ENCODE measurements at places on chromosomes 1 and 21.
A peak's percentile ranks its signal among the peaks of the same experiment; 100 is the strongest.

DNA sequence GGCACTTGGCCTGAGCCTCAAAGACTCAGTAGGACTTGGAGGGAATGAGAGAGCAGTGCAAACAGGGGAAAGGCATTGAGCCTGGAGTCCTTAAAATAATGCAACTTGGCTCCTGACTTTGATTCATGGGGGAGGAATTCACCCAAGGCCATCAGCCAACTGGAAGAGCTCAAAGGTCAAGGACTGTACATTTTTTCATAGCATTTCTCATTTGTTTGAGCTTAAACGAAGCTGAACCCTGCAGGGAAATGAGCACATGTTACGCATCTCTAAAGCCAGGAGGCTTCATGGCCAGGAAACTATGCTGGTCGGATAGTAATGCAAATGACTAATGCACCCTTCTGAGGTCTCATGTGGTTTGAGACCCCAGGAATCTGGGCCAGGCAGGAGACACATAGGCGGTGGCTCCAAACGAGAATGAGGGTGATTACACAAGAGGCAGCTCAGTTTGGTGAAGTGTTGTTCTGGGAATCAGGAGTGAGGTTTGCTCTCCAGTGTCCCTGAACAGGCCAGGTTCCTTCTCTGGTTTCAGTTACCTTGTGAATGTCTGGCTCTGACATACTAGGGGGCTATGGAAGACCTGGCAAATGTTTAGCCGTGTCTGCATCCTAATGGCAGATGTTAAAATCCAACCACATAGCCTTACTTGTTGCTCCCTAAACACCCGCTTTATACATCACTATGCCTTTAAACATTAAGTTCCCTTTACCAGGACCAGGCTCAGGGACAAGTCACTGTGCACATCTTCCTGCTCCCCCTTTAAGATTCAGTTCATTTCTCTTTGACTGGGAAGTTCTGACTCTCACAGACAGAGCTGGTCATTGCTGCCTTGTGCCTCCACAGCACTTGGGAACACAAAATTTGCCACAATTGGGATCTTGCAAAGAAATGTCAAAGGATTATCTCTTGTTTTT, 503.9 kb upstream of the USP24 start:
- DNase-seq = no peak

GRCh38 chr1:233240829-233241682, 54.5 kb downstream of the PCNX2 start:
- peak; percentile 68 for DNase-seq

DNA sequence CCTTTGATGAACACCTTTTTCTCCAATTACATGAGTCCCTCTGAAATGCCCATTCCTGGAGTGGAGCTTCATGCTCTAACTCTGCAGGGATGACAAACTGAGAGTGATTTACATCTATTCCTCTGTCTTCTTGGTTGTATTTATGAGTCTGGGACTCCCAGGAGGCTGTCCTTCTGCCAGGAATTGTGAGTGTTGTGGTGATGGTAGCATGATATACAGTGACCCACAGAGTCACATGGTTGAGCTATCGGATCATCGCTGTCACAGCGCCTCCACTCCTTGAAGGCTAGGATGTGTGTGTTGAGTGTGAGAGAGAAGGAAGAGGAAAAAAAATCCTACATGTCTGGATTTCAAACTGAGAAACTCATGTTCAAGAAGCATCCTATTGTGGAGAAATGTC, 163.4 kb upstream of the CACNA1E start:
- DNase-seq = no peak

- DNase-seq = no peak
Measured at GRCh38 chr1:164609089-164609488, 50.1 kb downstream of the PBX1 start.

GRCh38 chr1:168279253-168279652, 1.4 kb upstream of the TBX19 start:
- no peak for DNase-seq

- DNase-seq = no peak
Measured at GRCh38 chr1:11970441-11971185, 9.6 kb upstream of the MFN2 start.

DNA sequence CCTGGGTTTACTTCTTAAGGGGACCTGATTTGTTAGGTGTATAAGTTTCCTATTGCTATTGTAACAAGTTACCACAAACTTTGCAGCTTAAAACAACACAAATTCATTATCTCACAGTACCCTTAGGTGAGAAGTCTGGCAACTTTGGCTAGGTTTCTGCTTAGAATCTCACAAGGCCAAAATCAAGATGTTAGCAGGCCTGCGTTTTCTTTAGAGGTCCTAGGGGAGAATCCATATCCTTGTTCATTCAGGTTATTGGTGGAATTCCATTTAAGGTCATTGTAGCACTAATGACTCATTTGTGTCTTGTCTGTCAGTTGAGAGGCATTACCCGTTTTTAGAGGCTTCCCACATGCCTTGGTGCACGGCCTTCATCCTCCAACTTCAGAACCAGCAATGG, 8.2 kb upstream of the SH2D1B start:
- DNase-seq = no peak

GRCh38 chr1:10827377-10828333, 31.2 kb upstream of the CASZ1 start:
- no peak for DNase-seq

- no peak for DNase-seq
Measured at GRCh38 chr21:33850985-33851384, 64.6 kb downstream of the ATP5PO start.

DNA sequence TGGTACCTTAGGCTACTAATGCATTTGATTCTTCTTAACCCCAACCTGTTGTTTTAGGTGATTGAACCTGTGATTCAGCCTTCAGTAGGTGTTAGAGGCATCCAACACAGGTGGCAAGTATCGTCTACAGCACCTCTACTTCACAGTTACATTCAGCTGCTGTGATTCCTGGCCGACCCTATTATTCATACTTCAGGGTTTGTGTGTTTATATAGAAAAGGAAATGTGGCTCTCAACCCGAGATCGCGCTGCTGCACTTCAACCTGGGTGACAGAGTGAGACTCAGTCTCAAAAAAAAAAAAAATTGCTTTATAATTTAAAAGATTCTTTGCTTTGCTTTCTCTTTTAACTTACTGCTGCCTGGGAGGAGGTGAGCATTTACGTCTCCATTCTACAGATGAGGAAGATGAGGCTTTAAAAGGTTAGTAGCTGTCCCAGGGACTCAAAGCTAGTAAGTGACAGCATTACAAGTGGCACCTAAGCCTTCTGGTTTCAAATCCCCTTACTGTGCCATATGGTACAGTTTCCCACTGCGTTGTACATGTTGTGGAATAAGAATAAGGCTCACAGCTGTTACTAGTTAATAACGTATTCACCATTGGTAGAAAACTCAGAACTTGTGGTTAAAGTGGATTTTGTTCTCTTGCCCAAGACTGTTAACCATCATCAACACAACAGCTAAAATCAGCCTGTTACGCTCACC, 9.9 kb upstream of the GPR25 start:
- no peak for DNase-seq

DNA sequence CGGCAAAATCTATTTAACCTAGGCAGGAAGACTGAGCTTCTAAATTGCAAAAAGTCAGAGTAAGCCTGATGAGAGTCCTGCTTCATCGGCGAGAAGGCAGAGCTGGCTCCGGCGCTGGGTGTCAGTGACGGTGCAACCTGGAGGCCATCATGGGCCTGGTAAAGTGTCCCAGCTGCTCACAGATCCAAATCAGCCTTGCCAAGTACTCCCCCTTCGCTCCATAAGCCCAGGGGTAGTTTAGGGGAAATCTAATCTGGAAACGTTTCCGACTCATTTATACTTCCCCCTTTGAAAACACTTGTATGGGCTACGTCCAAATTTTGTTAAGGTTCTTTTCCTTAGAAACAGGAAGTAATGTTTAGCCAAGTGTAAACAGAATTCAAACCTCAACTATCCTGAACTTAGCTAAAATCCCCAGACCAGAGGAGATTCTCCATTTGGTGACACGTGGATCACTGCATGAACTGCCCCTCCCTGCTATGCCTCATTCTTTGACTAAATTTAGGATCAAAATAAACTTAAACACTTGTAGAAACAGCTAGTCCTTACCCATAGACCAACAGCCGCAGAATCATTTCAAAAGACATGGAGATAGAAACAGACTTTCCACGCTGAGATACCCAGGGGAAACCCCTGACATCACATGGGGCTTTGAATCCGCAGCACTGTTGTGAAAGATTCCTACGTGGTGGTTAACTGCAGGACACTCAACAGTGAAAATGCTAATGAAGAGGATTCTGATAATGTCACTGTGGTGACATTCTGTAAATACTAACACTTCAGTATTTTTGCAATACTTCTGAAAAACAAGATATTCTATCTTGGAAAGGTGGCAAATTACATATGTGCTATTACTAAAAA, 172.7 kb downstream of the TGFBR3 start:
- no peak for DNase-seq

DNA sequence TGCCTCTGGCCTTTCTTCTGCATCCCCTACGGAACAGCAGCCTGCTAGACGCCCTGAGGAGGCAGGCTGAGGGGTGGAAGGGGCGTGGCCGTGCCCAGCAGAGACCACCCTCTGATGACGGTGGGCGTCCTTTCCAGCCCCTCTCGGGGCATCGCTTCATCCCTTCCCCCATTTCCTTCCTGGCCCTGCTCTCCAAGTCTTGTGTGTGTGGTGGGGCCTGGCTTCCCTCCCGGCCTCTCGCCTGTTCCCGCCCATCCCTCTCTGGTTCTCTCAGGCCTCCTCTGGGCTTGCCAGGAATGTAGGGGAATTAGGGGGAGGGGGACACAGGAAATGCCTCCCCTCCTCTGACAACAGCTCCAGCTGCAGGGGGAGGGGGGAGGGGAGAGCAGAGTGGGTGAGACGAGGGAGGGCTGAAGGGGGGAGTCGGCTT, 51.1 kb downstream of the SKI start:
- DNase-seq = peak; percentile 83

- no peak for DNase-seq
Measured at GRCh38 chr1:11448373-11449099, 30.4 kb upstream of the DISP3 start.

DNA sequence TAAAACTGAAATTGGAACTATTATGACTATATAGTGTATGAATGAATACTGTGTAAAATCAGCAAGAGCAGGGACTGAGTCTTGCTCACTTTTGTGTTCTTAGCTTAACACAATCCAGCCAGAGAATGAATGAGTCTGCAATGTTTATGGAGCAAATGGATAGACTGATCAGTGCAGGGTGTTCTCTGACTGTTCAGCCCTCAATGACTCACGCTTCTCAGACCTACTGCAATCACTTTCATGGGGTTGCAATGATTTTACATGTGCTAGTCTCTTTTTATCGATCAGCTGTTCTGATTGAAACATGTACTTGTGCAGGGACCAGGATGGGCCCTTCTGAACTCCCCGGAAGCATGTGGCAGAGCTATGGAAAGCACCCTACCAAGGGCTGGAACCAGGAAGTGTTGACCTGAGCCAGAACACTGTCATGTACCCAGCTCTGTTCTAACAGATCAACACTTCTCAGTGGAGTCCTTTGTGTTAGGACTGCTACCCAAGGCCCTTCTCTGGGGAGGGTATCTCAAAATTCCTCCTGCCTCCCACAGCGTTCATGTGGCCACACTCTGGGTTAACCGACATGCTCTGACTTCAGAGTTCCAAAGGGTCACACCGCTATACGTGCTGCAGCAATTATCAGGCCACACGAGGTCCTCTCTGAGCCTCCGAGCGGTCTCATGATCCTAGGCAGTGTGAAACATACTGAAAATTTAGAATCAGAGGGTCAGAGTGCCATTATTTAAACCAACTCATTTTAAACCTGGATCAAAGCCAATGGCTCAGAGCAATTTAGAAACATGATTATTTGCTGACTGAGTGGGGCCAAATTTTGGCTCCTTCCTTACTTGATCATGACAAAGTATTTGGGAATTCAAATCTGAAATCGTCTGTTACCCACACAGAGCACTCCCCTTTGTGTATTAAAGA, 35.2 kb downstream of the GRIK1 start:
- DNase-seq = no peak

DNA sequence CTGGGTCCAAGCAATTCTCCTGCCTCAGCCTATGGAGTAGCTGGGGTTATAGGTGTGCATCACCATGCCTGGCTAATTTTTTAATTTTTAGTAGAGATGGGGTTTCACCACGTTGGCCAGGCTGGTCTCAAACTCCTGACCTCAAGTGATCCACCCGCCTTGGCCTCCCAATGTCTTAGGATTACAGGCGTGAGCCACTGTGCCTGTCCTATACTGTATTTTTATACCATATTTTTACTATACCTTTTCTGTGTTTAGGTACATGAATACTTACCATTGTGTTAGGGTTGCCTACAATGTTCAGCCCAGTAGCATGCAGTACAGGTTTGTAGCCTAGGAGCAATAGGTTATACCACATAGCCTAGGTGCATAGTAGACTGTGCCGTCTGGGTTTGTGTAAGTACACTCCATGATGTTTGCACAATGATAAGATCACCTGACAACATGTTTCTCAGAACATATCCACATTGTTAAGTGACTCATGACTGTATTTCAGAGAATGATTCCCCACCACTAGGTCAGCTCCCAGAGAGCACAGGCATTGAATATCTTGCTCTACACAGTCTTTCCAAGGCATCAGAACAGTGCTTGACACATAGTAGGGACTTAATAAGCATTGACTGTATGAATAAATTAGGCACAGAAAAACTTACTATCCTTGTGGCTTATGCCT, 6.0 kb upstream of the CITED4 start:
- DNase-seq = no peak

GRCh38 chr1:54962612-54963395, 17.6 kb upstream of the TMEM61 start:
- DNase-seq = no peak

DNA sequence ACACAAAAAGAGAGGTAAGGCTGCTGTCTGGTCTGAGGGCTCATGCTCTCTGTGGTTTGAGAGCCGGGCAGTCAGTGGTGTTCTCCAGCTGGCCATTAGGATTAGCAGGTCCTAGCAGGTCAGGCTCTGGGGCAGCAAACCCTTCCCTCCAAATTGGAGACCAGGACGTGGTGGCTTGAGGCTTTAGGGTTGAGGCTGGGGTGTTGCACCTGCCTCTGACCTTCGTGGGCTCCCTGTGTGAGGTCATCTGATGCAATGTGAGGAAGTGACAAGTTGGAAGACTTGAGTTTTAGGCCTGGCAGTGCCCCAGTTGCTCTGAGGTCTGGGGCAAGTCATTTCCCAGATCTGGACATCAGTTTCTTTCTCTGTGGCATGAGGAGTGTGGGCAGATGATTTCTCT, 24.4 kb downstream of the SZRD1 start:
- no peak for DNase-seq

DNA sequence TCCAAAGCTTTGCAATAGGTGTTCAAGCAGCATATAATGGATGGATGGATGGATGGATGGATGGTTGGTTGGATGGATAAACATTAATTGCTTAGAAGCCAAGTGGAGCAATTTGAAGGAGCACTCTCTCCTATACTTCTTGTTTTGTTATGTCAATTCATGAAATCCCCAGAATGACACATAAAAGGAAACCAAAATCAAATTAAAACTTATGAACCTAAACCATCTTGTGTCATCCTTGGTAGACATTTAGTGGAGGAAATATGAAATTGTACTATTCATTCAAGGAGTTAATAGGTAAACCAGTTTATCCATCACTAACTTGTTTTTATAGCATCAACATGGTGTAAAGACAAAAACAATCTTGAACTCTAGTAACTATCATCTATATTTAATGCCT, 122.5 kb downstream of the NR5A2 start:
- DNase-seq = no peak

GRCh38 chr1:211113566-211113965, 20.4 kb downstream of the KCNH1 start:
- no peak for DNase-seq

GRCh38 chr1:246001142-246001836, 505.8 kb downstream of the SMYD3 start:
- DNase-seq = no peak
